ENCODE measurements at places on chromosomes 2 and 18.

DNA sequence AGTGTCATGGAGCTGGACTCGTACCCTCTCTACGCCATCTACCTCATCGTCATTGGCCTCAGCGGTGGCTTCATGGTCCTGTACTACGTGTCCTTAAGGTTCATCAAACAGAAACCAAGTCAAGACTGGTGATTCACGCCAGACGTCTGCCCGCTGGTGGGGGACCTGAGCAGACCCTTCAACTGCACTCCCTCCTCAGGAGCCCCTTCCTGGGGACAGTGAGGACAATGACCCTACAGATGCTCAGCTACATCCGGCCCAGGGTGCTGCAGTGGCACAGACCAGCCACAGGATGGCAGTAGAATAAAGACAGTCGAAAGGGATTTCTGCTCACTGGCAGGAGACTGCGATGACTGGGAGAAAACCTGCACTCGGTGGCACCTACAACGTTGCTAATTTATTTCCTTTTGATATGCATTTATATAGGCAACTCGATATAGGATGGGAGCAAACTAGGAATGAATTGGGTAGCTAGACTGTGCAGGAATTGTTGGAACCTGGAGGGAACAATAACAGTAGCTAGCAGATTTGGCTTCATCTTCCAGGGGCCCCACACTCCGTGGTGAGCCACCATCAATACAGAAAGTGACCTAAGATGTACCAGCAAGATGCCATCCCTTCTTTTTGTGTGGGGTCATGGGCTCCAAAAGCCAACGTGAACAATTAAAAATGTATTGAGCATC, 39.2 kb downstream of the ABCG8 start:
- DNase-seq: peak; percentile 55

DNA sequence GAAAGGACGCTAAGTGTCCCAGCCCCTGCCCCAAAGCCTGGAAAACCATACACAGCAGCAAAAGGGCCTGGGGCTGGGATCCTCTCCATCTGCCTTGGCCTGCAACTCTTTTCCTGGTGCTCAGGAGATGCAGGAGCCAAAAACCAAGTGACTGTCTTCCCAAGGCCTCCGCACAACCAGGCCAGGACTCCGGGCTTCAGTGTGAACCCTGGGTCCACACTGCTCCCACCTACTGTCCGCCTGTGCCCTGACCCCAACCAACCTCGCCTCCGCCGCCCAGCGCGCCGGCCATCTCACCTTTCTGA, 1.1 kb downstream of the FEV start:
- DNase-seq: no peak

- no peak for DNase-seq
Observed at GRCh38 chr2:53111004-53111403, 656.6 kb upstream of the CHAC2 start.

- DNase-seq: no peak
Observed at GRCh38 chr2:57864926-57865325, 181.7 kb upstream of the VRK2 start.

GRCh38 chr2:150027164-150027563, 439.6 kb upstream of the MMADHC start:
- DNase-seq: no peak

DNA sequence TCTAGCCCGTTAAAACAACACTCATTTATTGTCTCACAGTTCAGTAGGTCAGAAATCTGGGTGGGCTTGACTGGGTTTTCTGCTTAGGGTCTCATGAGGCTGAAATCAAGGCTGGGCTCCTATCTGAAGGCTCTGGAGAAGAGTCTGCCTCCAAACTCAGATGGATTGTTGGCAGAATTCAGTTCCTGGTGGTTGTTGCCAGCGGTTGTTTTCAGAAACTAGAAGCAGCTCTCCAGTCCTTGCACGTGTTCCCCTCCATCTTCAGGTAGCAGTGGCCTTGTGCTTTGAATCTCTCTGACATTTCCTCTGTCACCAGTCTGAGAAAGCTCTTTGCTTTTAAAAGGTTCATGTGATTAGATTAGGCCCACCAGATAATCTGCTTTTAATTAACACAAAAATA, 20.1 kb upstream of the FN1 start:
- no peak for DNase-seq

GRCh38 chr2:172046080-172046678, 39.1 kb upstream of the DLX1 start:
- DNase-seq: no peak

DNA sequence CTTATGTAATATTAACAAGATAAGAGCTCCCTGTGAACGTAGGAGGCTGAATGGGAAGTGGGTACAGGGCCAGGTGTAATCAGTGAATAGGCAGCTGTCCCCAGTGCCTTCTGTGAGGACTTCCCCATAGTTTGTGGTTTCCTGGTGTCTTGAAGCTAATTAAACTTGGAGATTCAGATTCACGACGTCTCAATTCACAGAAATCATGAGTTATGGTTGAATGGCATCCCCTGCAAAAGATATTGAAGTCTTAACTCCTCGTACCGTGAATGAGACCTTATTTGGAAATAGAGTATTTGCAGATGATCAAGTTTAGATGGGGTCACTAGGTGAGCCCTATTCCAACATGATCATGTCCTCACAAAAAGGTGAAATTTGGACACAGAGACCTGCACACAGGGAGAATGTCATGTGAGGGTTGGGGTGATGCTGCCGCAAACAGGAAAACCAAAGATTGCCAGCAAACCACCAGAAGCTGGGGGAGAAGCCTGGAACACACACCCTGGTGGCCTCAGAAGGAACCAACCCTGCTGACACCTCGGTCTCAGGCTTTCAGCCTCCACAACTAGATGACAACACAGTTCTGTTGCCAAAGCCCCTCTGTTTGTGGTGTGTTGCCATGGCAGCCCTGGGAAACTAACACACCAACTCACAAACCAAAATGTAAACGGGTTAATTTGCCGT, 13.2 kb downstream of the ARL4C start:
- peak; percentile 93 for DNase-seq

- no peak for DNase-seq
Observed at GRCh38 chr18:65721619-65722018, 29.2 kb upstream of the CDH7 start.

DNA sequence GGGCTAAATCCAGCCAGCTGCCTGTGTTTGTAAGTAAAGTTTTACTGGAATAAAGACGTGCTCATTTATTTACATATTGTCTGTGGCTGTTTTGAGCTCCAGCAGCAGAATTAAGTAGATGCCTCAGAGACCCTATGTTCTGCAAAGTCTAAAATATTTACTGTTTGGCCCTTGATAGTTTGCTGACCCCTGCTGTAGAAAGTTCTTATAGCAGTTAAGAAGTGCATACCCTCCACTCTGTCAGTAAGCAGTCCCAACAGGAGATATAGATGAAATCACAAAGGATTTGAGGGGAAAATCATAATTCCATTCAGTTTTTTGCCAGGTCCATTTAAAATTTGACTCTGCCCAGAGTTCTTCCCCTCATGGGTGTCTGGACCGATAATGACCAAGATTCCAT, 50.1 kb upstream of the ITM2C start:
- DNase-seq: no peak

GRCh38 chr2:152319822-152320570, 15.0 kb upstream of the FMNL2 start:
- no peak for DNase-seq

DNA sequence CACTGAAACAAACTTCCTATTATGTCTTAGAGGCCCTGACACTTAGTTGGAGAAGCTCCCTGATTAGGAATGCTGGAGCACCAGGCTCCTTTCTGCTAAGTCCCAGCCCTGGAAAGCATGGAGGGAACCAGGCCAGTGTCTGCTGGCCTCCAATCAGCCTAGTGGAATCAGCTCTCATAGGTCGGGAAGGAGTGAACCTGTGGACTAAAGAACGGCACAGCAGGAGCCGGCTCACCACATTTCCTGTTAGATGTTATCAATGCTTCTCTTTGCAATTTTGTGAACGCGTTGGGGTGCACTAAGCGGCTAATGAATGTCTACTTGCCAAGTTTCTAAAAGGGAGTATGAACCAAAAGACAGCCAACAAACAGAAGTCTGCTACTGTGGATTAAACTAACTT, 296.6 kb downstream of the NAPG start:
- DNase-seq: no peak

- DNase-seq: no peak
Observed at GRCh38 chr2:74379851-74380789, at the start of gene DCTN1. DCTN1 (minus strand) TSS chr2:74380311; CDS start chr2:74380037, 274 bp downstream.

DNA sequence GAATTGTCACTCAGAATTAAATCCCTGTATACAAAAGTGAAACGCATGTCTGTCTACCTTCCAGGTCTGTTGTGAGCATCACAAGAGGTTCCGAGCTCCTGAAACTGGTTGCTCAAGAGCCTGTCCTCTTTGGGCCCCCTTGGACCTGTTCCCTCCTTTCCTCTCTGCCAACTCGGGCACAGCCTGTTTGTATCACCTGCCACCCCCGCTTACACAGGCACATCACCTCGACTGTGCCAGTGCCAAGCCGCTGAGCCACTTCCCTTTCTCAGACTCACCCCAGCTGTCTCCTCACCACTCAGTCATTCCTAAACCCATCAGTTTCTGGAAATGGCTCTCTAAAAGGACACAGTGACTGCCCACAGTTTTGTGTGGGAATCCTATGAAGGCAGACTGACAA, 3.1 kb downstream of the EFR3B start:
- no peak for DNase-seq

- no peak for DNase-seq
Observed at GRCh38 chr2:176109946-176110345, 2.9 kb downstream of the HOXD11 start.

GRCh38 chr2:133444465-133444864, 123.8 kb downstream of the NCKAP5 start:
- DNase-seq: no peak

- no peak for DNase-seq
Observed at GRCh38 chr2:143891879-143892308, 628.0 kb downstream of the ZEB2 start.

DNA sequence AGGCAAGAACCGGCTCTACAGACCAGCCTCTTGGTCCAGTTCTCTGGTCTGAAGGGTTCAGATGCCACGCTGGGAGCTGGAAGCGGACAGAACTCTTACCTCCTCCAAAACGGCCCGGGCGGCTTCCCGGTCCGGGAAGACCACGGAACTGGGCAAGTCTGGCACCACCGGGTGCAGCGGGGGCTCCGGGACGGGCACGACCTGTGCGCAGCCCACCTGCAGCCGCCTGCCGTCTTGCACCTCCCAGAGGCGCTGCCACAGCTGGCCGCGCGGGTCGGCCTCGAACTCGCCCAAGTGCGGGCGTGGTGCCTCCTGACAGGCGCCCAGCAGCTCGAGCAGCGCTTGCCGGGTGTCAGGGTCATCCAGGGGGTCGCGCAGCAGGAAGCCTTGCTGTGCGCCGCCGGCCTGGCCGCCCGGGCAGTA, 773 bp downstream of the CMPK2 start:
- DNase-seq: no peak

GRCh38 chr2:128312411-128312810, 6.3 kb downstream of the HS6ST1 start:
- no peak for DNase-seq

DNA sequence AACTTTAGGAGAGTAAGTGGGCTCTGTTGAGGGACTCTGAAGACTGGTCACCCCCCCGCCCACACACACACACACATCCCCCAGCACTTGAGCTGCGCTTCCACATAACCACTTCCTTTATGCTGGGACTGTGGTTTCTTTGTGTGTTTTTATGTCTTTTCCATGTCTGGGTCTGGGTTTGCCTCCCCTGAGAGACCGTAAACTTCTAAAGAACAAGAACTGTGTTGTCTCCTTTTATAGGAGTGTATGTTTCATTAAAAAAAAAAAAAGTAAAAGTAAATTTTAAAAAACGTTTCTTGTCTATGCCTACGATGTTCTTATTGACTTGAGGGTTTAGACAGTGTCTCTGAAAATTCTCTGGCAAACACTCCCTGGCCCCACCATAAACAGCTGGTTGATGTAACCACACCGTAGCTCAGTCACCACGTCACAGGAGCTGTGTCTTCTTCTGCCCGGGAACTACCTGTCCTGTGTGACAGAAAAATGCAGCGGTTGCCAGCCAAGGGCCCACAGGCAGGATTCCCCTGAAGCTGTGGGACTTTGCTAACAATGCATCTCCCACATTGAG, 68.0 kb downstream of the KLHL29 start:
- peak; percentile 31 for DNase-seq

DNA sequence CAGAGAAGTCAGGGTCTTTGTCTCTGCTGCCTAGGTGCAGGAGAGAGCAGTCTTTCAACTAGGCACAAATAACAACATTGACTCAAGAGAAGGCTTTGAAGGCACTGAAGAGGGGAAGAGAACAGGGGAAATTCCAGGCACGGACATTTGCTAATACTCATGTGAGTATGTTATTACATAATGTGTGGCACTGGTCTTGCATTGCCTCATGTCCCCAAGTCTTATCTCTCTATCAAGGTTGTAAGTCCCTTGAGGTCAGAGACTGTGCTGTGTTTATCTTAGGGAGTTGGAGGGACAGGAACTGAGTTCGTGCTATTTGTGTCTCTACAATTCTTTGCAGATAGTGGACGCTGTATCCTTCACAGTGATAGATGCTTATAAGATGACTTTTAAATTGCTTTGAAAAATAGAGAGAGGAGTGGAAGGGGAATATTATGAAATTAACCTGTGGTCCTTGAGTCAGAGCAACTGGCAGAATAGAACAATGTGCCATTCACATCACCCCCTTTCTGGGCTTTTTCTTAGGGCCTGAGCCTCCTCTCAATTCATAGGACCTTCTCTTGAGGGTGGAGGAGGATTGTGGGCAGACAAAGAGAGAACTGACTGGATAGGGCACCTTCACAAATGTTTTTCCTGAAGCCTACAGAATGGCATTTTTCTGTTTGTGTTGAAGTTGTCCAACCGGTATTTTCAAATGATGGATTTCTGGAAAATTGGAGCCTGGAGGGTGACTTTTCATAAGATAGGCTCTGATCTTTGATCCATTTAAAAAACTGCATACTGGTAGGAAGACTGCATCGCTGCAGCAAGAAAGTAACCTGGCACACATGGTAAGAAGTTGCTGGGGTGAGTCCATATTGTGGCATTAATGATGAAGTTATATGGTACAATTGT, 96.6 kb upstream of the CXCR4 start:
- peak; percentile 54 for DNase-seq

- DNase-seq: no peak
Observed at GRCh38 chr2:124836416-124836815, 811.3 kb downstream of the CNTNAP5 start.

GRCh38 chr2:83054751-83055150, 1404.3 kb downstream of the SUCLG1 start:
- no peak for DNase-seq

- no peak for DNase-seq
Observed at GRCh38 chr2:116416731-116417377, 1397.6 kb upstream of the DDX18 start.

- DNase-seq: no peak
Observed at GRCh38 chr2:208255557-208256106, 761 bp upstream of the IDH1 start.

DNA sequence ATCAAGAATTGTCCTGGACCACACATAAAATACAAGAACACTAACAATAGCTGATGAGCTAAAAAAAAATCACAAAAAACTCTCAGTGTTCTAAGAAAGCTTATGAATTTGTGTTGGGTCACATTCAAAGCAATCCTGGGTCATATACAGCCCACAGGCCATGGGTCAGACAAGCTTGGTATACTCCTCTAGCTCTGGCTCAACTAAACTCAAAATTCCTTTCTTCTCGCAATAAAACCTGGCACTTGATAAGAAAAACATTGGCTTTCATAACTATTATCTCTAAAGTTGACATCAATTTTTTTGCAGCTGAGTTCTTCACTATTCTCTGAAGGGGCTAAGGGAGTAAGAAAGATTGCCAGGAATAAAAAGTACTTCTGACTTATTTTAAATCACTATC, 38.3 kb downstream of the FBXO48 start:
- DNase-seq: no peak
